ENCODE measurements at places on chromosomes 3 and 15.

GRCh38 chr3:71850654-71851053 is 65.7 kb upstream of the PROK2 start:
- no peak for DNase-seq

DNA sequence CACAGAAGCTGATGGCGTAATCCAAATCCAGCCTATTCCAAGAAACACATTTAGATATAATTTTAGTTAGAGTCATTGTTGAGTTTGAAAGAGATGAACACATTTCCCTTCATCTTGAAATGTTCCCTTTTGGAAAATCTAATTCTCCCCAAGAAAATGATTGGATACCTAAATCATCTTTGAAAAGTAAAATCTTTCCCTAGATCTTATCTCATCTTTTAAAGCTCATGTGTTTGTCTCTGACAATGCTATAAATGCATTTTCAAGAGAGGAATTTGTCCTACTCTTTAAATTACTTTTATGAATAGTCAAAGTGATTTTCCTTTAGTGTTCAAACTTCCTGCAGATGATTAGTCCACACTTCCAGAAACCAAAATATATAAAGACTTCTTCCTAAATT is 82.6 kb upstream of the CNTN6 start:
- DNase-seq: no peak

DNA sequence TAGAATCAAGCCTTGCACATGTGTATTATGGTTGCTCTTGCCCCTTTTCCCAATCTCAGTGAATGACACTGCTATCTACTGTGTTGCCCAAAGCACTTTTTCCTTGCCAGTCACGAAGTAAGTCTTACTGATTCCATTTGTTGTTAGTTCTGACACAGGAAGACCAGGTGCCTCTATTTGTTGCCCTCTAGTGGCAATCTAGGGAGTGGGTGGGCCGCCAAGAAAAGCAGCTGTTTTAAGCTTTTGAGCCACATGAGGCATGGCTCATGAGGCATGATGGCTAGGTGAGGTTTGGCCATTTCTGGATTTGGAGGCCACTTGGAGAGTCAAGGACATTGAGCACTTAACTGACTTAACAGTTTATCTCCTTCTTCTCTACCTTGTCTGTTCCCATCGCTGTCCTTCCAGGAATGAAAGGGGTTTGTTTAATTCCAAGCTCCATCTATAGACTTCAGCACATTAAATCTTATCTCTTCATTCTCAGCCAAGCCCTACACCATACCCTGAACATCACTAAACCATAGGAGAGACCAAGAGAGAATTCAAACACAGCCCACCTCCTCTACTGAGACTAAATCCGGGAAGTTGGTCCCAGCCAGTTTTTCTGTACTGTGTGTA is 103.1 kb downstream of the HCN4 start:
- peak; percentile 39 for DNase-seq

DNA sequence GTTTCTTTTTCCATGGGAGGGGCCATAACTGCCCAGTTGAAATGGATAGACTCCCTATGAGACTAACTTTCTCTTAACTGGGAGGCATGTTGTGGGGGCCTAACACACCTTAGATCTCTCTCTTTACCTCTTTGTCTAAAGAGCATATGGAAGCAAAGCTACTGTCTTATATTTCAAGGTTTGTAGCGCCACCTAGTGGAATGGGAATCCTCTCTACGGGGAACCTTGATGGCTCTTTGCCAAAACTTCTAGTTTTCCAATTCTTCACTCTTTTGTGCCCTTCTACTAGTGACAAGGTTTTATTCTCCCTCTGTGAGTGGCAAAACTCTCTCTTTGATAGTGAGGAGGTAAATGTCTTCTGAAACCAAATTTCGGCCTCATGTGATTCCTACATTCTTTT is 1030.4 kb upstream of the CADM2 start:
- DNase-seq: no peak

DNA sequence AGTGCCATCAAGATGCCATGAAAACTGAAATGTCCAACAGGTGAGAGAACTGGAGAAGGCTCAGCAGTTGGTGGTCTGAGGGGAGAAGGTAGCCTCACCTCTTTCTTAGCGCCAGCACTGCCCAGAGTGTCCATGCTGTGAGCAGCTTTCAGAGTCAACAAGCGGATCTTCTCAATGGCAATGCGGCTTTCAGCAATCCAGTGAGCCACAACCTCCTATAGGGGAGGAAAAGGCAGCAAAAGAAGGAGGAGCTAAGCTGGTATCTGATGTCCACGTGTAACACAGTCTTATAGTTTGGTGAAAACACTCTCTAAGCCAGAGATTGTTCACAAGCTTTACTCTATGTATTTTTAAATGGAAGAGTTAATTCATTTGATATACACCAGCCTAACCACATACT is 36.1 kb upstream of the ACKR4 start:
- no peak for DNase-seq

- no peak for DNase-seq
Measured at GRCh38 chr3:95670765-95671164, 1143.6 kb upstream of the EPHA6 start.

DNA sequence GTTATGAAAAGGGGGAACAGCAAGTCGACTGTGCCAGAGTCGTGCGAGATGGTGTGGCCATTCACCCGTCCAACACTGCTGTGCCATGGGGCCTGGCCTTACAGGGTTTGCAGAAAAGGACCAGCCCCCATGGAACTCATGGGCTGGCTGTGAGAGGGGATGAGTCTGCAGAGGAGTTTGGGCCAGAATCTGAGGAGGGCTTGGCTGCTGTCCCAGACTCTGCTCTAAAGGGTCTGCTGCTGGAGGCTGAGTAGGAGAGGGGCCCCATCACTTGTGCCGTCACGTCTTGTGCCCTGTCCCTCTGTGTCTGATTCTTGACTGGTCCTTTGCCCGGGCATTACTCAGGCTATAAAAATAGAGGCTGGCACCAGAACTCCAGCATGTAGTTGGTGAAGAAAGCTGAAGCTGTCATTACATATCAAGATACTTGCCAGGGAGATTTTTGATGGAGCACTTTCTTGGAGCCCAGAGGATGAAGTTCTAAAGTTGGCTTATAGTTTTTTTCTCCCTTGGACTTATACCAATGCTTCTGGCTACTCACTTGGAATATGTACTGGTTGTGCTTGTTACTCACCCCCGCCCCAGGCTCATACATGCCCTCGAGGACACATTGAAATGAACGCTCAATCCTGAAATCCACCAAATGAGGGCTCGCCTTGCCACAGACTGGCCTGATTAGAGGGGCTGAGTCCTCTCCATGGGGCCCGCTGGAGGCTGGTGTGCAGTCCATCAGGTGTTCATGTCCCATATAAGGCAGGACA is 10.2 kb downstream of the PXYLP1 start:
- no peak for DNase-seq

GRCh38 chr3:184874709-184875644 is 63.0 kb downstream of the VPS8 start:
- no peak for DNase-seq

GRCh38 chr3:172334671-172335207 is 113.5 kb downstream of the GHSR start:
- DNase-seq: no peak

GRCh38 chr3:83956431-83956830 is 1002.4 kb upstream of the CADM2 start:
- no peak for DNase-seq

DNA sequence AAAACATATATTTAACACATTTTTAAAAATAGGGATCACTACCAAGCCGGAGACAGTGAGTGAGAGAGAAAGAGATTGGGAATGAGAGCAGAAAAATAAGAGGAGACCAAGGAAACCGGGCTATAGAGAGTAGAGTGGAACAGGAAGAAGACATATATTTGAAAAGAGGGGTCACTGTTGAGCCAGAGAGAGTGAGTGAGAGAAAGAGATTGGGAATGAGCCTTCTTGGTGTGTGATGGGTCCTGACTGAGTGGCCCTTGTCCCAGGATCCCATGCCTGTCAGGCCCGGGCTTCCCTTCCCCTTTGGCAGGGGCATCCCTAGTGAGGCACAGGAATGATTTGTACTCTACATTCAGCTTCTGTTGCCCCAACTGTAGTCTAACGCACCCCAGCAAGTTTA is 646.6 kb downstream of the NTRK3 start:
- DNase-seq: no peak

DNA sequence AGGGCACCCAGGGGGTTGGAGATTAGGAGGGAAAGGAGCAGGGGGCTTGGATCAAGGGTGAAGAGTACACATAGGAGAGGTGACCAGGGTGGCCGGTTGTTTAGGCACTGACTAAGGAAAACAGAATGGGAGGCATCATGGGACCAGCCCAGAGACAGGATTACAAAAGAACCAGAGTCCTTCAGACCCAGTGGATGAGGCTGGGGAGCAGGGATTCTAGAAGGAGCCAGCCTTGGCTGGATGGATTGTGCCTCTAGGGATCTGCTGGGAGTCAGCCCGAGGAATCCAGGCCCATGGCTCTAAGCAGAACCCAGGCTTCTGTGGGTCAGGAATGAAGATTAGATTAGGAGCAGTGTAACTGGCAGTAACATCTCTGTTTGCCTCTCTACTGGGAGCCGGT is 98.6 kb downstream of the ARNT2 start:
- no peak for DNase-seq

- DNase-seq: no peak
Measured at GRCh38 chr15:38085114-38085513, 150.7 kb downstream of the TMCO5A start.

DNA sequence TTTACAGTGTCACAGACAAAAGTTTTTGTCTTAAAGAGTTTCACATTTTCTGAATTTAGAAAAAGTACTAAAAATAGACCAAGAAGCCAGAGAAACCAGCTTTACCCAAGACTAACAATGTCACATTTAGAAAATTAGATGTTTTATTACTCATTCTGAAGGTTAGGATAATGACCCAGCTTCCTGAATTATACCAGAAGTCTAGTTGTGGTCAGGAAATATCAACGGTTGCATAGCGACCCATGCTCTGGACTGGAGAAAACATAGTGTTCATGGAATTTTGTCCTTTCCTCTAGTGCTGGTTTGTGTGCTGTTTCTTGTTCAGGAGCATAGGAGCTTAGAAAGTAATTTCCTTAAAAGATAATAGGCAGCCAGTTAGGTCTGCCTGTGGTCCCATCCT is 59.0 kb downstream of the DPPA2 start:
- DNase-seq: no peak

GRCh38 chr15:83207009-83207659 is 489 bp downstream of the HDGFL3 start:
- no peak for DNase-seq

GRCh38 chr3:112617285-112617684 is 23.7 kb downstream of the CCDC80 start:
- no peak for DNase-seq

DNA sequence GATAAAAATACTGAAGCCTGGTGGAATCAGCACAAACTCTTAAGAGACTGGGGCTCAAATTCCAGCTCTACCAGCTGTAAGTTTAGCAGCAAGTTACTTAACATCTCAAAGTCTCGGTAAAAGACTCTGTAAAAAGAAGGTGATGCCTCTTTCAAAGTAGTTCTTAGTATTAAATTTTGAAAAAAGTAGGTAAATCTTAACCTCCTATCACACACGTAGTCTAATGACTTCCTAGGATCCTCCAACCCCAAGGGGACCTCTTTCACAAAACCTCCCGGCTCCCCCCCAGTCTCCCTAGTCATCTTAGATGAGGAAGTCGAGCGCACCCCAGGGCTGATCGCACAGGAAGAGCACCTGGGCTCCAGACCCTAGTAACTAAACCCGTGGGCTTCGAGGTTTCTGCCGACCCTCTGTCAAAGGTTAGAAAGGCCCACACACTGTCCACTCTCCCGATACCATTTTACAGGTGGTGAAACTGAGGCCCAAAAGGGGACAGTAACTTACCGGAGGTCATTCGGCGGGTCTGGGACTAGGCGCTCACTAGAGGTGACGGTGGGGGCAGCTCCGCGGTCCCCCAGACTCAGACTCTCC is 427 bp downstream of the MBD4 start:
- DNase-seq: peak; percentile 29

GRCh38 chr3:150464684-150465083 is 56.6 kb downstream of the TSC22D2 start:
- no peak for DNase-seq

DNA sequence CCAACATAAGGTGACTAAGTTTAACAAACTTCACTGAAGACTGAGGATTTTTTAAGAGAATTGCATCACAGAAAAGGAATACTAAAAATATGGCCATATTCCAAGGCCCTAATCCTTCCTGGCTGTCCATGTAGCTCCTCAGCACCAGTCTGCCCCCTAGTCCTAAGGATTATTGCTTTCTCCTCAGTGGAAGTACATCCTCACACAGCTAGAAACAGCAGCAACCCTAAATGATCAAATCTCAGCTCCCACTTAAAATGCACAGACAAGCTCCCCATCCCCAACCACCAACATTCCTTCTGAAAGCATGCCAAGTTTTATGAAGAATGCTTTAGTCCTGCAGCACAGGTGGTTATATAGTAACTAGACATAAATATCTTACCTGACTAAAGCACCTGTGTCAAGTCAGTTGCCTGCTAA is 14.7 kb downstream of the ST3GAL6 start:
- DNase-seq: no peak

DNA sequence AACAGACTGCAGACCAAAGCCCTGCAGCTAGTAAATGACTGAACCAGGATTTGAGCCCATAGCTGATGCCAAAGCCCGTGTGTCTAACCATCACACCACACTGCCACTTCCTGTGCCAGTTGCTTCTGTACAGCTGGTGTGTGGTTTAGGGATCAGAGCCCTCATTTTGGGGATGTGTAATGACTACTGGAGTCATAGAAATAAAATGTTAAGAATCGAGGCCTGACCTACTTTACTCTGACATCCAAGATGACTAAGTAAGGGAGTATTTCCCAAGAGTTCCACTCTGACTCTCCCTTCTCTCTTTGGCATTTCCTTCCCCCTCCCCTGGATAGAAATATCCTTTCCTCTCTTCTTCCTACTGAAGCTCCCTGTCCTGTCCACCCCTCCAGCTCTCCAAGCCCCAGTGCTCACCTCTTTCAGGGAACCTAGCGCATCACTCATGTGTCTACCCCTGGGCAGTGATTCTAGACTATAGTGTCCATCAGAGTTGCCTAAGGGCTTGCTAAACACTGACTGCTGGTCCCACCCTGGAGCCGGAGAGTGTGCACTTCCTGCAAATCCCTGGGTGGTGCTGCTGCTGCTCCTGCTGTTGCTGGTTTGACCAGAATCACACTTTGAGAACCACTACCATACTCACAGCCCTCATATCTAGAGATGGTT is 53.8 kb downstream of the MGLL start:
- DNase-seq: no peak

GRCh38 chr15:87736401-87736800 is 520.1 kb downstream of the NTRK3 start:
- DNase-seq: no peak

DNA sequence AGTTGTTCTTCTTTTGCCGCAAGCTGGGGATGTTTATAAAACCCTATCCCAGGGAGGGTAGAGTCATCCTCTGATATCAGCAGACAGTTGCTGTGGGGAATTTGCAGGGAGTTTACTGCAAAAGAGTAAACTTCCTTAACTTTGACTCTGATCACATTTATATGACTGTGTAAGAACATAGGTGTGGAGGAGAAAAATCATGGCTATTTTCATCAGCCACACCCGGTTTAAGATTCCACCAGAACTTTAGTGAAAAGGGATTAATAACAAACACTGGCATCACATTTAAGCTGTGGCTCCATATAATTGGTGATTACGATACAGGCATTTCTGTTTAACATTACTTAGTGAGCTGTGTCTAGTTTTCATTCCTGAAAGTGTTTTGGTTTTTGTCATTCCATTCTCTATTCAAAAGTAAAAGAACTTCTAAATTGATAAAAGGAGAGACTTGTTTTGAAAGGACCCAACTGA is 143.1 kb downstream of the MYLK start:
- no peak for DNase-seq

- peak; percentile 15 for DNase-seq
Measured at GRCh38 chr3:109806929-109807328, 469.6 kb upstream of the DPPA4 start.

- DNase-seq: no peak
Measured at GRCh38 chr3:179098388-179099077, 26.9 kb upstream of the ZMAT3 start.

Data from activated CD4-positive, alpha-beta T cell treated with anti-CD3 and anti-CD28 coated beads, Interleukin-2, amount 50 U/mL, for 1 hour (primary cell).